CD4-positive, alpha-beta T cell (primary cell): ENCODE measurements at places on chromosomes 6 and 20.

- DNase-seq: no peak
- H3K4me1 ChIP-seq: peaks cover 13% of the 10 kb centered on the region
- no peak overlapping the region for H3K27ac ChIP-seq
- H3K4me3 ChIP-seq: peak overlapping the region; percentile 74
Measured at GRCh38 chr6:12956991-12957320, 240.4 kb downstream of the PHACTR1 start.

- H3K4me3 ChIP-seq: no peak overlapping the region
- H3K36me3 ChIP-seq: no peaks in the 10 kb centered on the region
- no peak for DNase-seq
- H3K4me1 ChIP-seq: no peaks in the 10 kb centered on the region
Measured at GRCh38 chr20:8547035-8547650, 415.1 kb downstream of the PLCB1 start.

DNA sequence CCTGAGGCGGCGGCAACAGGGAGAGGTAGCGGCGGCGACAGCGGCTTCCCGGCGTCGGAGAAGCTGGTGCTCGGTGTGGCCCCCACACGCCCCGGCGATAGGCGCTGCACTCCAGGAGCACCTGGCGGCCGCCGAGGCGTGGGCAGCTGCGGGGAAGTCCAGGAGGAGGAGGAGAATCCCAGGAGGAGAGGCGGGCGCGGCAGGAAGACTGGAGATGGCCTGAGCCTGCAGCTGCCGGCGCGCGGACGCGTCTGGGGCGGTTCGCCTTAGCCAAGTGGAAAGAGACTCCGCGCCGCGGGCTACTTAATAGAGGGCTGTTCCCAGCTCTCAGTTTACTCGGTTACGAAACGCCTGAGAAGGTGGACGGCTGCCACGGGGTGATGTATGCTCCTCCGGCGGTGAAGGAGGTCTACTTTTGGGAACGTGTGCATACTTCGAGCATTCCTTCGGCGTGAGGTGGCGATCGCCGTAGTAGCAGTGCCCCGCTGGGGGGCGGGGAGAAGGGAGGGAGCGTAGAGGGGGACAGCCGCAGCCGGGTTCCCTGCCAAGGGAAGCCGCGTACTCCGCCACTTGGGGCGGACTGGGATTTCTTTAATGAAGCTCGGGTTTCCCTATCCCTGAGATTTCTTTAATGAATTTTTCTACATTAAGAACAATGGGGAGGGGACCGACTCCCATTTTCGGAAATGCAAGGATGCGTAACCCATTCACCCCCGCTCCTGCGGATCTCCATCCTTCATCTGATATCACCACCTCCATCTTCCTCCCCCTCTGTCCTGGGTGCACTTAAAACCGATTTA is at the start of gene COL12A1:
Gene COL12A1, minus strand, starts transcription at position 278 of the 800 bp plus-strand sequence. CDS start 3,261 bp downstream, outside the sequence.
- no peak for DNase-seq
- H3K27me3 ChIP-seq: peaks cover 64% of the 10 kb centered on the region
- H3K4me3 ChIP-seq: peak within 1 kb of the TSS; percentile 16
- no peaks in the 10 kb centered on the region for H3K36me3 ChIP-seq
- H3K27ac ChIP-seq: no peak within 1 kb of the TSS

- no peaks in the 10 kb centered on the region for H3K4me1 ChIP-seq
- no peaks in the 10 kb centered on the region for H3K27me3 ChIP-seq
- no peak overlapping the region for H3K27ac ChIP-seq
- no peak overlapping the region for H3K4me3 ChIP-seq
- no peaks in the 10 kb centered on the region for H3K36me3 ChIP-seq
Measured at GRCh38 chr6:3796719-3797041, 45.2 kb upstream of the PXDC1 start.

GRCh38 chr6:135811170-135811569 is 40.3 kb upstream of the PDE7B start:
- H3K4me1 ChIP-seq: no peaks in the 10 kb centered on the region
- no peaks in the 10 kb centered on the region for H3K36me3 ChIP-seq
- DNase-seq: no peak
- H3K4me3 ChIP-seq: no peak overlapping the region
- H3K27me3 ChIP-seq: no peaks in the 10 kb centered on the region

DNA sequence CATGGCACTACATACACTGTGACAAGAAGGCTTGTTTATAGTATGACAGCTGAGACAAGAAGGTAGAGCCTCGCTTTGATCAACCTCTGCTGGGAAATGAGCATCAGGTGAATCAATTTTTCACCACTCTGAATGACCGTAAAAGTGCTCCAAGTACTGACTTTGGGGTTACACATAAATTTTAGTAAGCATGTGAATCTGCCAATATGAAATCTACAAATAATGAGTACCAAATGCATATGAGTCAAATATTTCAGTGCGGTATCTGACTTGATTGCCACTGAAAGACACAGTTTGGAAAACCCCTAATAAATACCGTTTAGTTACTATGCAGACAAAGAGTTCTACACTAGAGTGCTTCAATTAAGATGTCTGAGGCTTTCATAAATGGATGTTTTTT is 77.8 kb downstream of the ATG5 start:
- no peaks in the 10 kb centered on the region for H3K27me3 ChIP-seq
- no peak overlapping the region for H3K27ac ChIP-seq
- no peak overlapping the region for H3K4me3 ChIP-seq
- peaks cover 19% of the 10 kb centered on the region for H3K36me3 ChIP-seq
- no peaks in the 10 kb centered on the region for H3K4me1 ChIP-seq
- no peak for DNase-seq

DNA sequence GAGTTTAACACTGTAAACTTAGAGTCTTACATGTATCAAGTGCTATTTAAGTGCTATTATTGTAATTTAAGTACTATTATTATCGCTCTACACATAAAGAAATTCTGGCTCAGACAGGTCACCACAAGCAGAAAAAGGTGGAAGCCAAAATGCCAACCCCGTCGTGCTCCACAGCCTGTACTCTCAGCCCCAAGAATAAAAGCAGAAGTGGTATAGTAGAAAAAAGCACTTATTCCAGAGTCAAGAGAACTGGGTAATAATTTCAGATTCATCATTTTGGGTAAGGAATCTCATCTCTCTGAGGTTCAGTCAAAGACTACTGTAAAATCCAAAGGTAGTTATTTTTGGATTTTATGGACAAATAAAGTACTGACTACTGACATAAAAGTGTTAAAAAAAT is 943 bp downstream of the ZUP1 start:
- DNase-seq: no peak
- no peaks in the 10 kb centered on the region for H3K27me3 ChIP-seq
- H3K27ac ChIP-seq: no peak overlapping the region
- H3K36me3 ChIP-seq: no peaks in the 10 kb centered on the region

GRCh38 chr6:120378582-120379220 is 955.6 kb downstream of the TBC1D32 start:
- H3K36me3 ChIP-seq: no peaks in the 10 kb centered on the region
- DNase-seq: no peak
- H3K27me3 ChIP-seq: no peaks in the 10 kb centered on the region
- H3K27ac ChIP-seq: no peak overlapping the region

DNA sequence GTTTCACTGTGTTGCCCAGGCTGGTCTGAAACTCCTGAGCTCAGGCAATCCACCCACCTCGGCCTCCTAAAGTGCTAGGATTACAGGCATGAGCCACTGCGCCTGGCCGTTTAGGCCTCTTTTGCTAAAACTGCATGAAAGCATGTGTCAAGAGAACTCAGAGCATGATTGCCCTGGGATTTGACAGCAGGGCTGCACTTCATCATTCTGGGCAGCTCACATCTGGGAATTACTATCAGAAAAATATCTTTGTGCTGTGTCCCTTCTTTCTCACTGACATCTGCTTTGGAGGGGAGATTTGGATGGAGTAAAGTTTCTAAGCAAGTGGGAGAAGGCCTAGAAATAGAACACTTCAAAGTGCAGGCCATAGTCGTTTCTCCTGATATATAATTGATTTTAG is 59.6 kb upstream of the EIF2S2 start:
- no peak for DNase-seq
- H3K27me3 ChIP-seq: peaks cover 3% of the 10 kb centered on the region
- no peaks in the 10 kb centered on the region for H3K36me3 ChIP-seq
- no peaks in the 10 kb centered on the region for H3K4me1 ChIP-seq

DNA sequence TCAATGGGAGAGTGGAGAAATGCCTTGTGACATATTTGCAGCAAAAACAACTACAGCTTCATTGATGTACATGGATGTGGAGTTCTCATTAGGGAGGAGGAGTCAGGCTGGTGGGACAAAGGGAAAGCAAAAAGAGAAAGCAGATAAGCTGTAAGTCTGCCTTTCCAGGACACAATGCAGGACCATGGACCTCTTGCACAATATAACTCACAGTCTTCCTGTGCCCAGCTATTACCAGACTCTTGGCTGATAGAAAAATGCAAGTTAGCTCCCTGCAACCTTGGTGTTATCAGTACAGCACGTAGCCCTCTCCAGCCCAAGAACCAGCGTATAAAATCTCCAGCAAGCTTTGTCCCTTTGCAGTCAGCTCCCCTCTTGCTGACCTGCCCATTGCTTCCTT is 232.3 kb downstream of the NFATC2 start:
- H3K27me3 ChIP-seq: peaks cover 5% of the 10 kb centered on the region
- no peak for DNase-seq
- no peaks in the 10 kb centered on the region for H3K36me3 ChIP-seq
- H3K4me1 ChIP-seq: peaks cover 6% of the 10 kb centered on the region
- no peak overlapping the region for H3K27ac ChIP-seq

DNA sequence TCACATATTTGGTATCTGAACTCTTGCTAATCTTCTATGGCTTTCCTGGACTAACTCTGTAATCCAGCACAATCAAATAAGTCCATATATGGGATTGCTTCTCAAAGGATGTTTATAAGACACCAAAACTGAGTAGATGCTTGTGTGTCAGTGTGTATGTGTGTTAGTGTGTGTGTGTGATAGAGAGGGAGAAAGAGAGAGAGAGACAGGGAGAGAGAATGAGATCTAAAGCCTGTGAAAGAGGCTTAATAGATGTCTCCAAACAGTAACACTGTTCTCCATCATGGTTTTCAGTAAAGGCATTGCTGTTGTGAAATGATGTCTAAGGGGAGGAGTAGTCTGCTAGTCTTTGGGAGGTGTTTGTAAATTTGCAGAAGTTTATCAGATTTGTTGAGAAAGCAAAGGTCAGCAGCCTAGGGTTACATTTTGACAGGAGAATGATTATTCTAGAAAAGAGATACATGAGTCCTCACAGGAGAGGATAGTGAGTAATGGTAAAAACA is 73.9 kb upstream of the MLIP start:
- no peak overlapping the region for H3K27ac ChIP-seq
- no peak overlapping the region for H3K4me3 ChIP-seq
- no peak for DNase-seq
- no peaks in the 10 kb centered on the region for H3K4me1 ChIP-seq
- no peaks in the 10 kb centered on the region for H3K27me3 ChIP-seq

- H3K27me3 ChIP-seq: no peaks in the 10 kb centered on the region
- H3K4me3 ChIP-seq: no peak overlapping the region
- H3K36me3 ChIP-seq: no peaks in the 10 kb centered on the region
- no peak overlapping the region for H3K27ac ChIP-seq
- no peaks in the 10 kb centered on the region for H3K4me1 ChIP-seq
Measured at GRCh38 chr20:42701948-42702347, 487.8 kb downstream of the PTPRT start.

GRCh38 chr20:43938017-43938655 is 23.5 kb downstream of the TOX2 start:
- H3K4me3 ChIP-seq: no peak overlapping the region
- no peak overlapping the region for H3K27ac ChIP-seq
- no peaks in the 10 kb centered on the region for H3K36me3 ChIP-seq
- H3K27me3 ChIP-seq: peaks cover 4% of the 10 kb centered on the region
- no peak for DNase-seq
